Muscle of leg (tissue), 16 donors: ENCODE measurements at places on chromosomes 6 and 20.

- DNase-seq, result peak; percentile 12
These were observed 25.1 kb downstream of the MYBL2 start for GRCh38 chr20:43691928-43692524.

DNA sequence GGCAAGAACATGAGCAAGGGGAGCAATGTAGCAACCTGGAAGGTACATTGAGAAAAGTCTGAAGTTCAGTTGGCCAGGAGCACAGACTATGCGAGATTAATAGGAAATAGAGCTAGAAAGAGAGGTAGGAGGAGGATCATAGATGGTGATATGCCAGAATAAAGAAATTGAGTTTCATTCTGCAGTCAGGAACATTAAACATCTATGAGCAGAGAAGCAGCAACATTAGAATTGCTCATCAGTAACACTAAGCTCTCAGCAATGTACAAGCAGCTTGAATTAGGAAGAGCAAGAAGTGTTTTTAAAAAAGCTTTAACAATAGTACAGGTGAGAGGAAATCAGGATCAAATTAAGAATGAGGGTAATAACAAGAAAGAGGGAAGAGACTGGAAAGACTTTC is 467.9 kb downstream of the PHF3 start:
- DNase-seq, result no peak

GRCh38 chr6:151680846-151681432 is 126.5 kb upstream of the ESR1 start:
- no peak for DNase-seq

DNA sequence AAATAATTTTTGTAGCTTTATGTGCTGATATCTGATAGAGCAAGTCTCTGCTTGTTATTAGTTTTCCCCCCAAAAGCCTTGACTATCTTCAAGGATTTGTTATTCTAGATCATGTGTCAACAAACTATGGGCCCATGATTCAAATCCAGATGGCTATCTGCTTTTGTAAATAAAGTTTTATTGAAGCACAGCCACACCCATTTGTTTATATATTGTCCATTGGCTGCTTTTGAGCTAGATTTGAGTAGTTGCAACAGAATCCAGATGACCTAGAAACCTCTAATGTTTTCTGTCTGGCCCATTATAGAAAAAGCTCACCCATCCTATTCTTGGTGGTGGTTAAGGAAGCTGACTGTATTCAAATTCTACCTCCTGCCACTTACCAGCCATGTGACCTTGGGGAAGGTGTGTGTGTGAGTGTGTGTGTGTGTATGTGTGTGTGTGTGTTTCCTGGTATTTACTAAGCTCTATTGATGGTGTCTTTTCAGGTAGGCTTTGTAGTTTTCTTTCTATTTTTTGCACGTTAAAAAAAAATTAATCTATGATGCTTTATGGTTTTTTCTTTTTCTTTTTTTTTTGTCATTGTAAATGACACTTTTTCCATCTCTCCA is 1.3 kb upstream of the GTSF1L start:
- no peak for DNase-seq

- DNase-seq, result no peak
These were observed 35.1 kb downstream of the SGK1 start for GRCh38 chr6:134282816-134283215.
